GM19239 (cell line): ENCODE measurements at places on chromosomes 1 and 21.

DNA sequence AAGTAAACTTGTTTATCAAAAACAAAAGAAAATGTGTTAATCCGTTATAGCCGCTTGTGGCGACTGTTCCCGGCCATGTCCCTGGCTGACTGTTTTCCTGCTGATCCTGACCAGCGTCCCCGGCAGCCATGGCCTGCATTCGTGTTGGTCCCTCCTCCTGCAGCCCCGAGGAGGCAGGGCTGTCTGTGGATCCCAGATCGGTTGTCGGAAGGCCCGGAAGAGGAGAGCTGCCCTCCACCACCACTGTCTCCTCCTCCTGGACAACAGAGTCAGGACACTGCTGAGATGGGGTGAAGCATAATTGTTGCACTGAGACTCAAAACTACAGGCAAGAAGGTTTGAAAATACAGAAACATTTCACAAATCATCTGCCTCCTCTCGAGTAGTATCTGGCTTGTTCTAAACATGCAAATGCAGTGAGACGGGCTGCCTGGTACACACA lies 3.6 kb upstream of the MXRA8 start:
- DNase-seq = no peak

DNA sequence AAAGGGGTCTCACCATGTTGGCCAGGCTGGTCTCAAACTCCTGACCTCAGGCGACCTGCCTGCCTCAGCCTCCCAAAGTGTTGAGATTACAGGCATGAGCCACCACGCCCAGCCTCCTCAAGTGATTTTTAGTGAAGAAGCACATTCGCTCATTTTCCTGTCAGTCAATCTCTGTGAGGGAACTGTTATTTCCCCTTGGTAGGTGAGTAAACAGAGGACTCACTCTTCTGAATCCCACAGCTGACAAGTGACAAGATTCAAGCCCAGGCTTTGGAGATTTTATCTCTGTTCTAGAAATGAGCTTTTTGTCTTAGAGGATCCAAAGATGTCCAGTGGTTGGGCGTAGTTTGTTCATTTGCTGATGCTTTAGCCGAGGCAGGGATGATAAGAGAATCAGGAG lies 43.9 kb upstream of the TACSTD2 start:
- no peak for DNase-seq

DNA sequence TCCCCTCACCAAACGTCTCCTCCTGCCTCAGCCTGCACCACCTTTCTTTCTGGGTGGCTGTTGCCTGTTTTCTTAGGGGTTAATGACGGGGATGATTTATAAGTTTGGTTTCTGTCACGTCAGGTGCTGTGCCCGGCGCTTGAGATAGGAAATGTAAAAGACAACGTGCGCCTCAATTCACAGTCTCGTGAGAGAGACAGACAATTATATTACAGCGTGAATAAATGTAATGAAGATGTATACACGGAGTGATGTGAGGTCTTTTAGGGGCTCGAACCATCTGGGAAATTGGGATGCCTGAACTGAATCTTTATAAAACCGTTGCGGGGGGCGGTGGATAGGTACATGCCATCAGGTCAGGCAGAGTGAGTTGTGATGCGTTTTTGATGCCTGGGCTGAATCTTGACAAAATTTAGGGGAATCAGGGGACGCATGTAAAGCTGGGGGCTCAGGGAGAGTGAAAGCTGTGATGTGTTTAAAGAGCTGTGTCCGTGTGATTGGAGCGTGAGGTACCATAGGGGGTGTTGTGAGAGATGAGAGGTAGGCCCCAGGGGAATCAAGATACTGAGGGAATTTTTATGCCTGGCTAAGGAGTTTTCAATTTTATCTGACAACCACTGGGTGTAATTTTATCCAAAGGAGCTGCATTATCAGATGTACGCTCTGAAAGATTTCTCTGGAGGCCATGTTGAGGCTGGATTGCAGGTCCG lies 831 bp downstream of the TIPRL start:
- no peak for DNase-seq

DNA sequence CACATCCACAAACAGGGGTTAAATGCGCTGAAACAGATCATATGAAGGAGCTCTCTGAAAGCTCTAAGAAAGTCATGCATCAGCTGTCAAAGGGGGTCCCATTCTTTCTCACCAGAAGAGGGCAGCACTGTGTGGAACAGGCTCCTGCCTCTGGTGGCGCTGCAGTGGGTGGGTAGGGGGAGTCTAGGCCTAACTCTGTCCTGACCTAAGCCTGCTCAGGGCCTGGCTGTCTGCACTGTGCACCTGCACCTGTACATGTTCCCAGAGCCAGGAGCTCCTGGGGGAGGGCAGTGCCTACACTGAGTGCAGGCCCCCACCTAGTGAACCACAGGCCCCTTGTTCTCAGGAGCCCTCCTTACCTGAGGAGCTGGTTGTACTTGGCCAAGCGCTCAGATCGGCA lies 16.0 kb downstream of the ENO1 start:
- no peak for DNase-seq

GRCh38 chr1:40646315-40646714 lies 19.2 kb downstream of the RIMS3 start:
- no peak for DNase-seq
